Omental fat pad (tissue), 4 donors: ENCODE measurements at places on chromosomes 16 and 17.
A peak's percentile ranks its signal among the peaks of the same experiment; 100 is the strongest.

- no peak for DNase-seq
Observed at GRCh38 chr16:84985079-84986065, 26.0 kb downstream of the ZDHHC7 start.

DNA sequence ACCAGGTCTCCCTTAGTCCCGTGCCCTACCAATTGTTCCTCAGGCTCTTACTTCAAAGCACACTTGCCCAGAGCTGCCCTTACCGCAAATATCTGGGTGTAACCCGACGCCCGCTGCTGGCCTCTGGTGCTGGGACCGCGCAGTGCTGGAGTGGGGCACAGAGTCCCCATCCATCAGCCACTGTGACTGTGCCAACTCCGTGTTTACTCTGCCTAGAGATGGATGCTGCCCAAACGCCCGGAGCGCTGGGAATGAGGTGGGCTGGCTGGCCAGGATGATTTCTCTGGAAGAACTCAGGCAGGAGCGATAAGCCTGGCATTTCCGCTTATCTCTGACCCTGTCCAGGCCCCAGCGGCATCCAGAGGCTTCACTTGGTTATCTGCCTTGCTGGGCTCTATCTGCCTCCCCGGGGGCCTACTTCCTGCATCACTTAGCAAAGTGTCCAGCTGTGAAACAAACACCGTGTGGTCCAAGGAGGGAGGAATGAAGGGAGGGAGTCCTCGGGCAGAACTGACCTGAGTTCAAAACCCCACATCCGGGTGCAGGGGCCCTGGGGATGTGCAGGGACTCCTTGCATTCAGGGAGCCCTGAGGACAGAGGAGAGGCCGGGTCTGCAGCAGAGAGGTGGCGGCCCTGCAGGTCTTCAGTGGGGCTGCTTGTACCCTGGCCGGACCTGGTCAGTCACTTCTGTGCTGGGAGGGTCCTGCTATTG, 9.4 kb upstream of the MYLK3 start:
- no peak for DNase-seq

GRCh38 chr17:82152114-82152513, 54.1 kb upstream of the FASN start:
- no peak for DNase-seq

DNA sequence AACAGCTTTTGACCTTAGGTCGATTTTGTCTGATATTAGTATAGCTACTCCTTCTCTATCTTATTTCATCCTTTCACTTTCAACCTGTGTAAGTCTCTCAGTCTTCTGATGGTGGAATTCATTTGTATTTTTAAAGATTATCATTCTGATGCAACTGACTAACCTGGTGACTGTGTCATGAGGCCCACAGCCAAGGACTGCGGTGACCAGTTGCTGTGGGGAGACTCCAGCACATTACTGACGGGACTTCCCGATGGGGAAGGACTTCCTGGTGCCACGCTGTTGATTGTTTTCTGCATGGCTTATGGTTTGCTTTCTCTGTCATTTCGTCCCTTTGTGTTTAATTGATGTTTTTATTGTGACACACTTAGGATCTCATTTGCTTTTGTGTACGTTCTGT, 34.2 kb downstream of the RMI2 start:
- DNase-seq = no peak

GRCh38 chr17:80817861-80818260, 173.8 kb upstream of the CHMP6 start:
- DNase-seq = no peak

DNA sequence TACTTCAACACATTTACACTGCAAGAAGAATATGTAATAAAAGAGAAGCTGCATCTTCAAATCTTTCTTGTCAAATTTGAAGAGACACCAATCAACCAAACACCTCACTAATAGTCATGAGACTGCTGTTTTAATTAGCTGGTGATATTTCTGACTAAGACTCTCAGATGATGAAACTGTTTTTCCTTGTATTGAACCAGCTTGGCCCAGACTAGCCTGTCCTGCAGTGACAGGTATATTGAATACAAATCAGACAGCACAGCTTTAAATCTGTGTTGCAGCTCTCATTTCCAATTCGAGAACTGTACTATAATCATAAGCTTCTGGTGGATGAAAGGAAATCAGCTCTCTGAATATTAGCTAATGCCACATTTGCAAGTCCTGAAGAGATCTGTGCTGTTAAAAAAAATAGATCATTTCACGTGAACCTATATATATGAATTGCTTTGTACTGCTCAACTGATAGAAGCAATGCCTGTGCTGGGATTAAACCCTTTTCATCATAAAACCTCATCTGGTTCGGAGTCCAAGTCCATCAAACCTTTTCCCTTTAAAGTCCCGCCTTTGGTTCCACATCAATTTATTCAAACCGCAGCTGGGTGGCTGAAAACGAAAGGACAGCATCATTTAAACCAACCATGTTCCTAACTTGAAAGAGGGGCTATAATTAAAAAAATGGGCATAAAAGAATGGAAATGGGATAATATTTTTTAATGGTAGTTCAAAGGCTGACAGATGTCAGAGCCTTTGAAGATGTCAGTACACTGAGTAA, 306.2 kb downstream of the CEP112 start:
- no peak for DNase-seq

- no peak for DNase-seq
Observed at GRCh38 chr17:29158488-29159275, 21.5 kb downstream of the MYO18A start.

DNA sequence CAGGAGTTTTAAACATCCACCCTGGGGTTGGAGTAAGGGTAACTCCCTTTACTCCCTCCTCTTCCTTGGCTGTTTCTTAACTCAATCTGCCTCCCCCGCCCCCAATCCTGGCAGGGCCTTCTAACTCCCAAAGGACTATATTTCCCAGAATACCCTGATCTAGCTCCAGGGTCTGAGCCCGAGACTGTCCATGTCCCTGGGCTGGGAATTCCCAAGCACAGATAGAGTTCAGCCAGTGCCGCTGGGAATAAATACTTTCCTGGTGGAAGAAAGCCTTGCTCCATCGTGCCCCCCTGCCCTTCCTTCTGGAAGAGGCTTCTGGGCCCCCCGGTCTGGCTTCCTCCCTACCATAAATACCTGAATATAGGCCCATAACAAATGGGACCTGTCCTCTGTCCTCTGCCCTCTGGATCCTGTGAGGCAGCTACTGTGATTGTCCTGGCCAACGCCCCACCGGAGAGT, 10.2 kb downstream of the BAHCC1 start:
- DNase-seq = peak; percentile 60

GRCh38 chr17:17557796-17558195, 33.7 kb downstream of the PEMT start:
- no peak for DNase-seq

DNA sequence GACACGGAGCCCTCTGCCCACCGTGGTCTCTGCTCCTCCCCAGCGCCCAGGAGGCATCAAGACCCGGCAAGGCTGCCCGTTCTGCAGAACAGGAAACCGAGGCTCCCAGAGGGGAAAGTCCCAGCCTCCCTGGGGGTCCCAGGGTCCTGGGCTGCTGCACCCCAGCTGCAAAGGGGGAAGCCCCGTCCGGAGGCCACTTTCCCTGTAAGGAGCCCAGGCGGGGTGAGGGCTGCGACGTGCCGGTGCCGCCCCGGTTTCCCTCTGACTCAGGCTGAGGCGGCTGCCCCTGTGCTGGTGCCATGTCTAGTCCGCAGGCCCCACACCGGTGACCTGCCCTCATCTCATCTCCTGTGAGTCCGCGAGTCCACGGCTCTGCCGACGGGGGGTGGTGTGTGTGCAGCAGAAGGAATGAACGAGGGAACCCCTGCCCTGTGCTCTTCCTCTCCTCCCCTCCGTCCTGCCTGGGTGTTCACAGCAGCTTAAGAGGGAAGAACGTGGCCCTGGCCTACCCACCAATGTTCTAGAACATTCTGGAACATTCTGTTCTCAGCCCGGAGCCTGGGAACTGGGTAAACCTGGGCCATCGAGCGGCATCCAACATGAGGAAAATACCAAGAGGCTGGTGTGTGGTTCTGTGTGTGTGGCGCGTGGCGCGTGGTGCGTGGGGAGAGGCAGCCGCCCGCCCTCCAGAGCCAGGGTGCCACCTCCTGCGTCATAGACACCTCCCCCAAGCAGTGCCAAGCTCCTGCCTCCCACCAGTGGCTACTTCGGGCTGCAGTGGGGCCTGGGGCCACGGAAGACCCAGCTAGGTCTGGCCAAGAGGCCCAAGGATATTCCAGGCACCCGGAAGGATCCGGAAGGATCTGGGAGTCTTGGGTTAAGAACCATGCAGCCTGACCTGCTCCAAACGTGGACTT, 7.0 kb upstream of the CBFA2T3 start:
- no peak for DNase-seq

DNA sequence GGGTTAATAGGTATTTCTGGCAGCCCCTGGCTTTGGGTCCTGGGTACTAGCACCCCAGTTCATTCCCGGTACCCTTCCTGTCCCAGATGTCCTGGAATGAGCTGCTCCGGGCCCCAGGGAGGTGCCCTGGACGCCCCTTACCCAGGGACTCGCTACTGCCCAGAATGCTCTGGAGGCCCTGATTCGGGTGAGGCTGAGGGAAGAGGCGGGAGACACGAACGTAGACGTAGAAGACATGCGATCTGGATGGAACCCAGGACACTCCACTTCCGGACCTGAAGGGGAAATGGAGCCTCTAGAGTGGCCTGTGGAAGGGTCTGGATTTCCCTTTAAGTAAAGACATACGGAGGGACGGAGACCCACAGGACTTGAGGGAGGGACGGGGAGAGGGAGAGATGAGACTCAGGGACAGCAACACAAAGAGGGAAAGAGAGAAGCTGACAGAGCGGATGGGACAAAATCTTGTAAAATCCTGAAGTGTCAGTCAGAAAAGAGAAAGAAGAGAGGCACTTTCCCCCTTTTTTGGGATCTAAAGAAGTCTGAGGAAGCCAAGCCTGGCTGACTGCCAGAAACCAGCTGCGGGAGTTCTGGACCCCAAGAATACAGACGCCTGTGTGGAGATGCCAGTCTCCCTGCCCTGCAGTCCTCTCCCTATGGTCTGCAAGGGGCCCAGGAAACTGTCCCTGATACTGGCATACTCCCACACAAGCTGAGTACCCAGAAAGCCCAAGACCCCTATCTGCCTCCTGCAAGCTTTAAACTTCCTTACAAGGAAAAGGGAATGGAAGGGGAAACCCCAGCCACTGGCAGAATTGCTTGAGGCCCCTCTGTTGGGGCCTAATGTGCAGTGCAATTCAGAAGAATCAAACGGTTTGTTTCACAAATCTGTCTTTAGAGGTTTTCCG, 1.0 kb upstream of the HOXB13 start:
- no peak for DNase-seq
